ENCODE measurements at places on chromosomes 13 and 19. TPM values are rescaled to one million over a fixed set of nuclear protein-coding genes. Genes with fewer than 3 reads are reported as not detected.
A peak's percentile ranks its signal among the peaks of the same experiment; 100 is the strongest.

The IZUMO4 gene
- 15.2 TPM for total RNA-seq

The TTYH1 gene
- 0.19 TPM for total RNA-seq

The WDR62 gene
- 14.3 TPM for total RNA-seq

The UBA52 gene
- total RNA-seq, result 2,296 TPM

The ZNF14 gene
- total RNA-seq, result 9.2 TPM

The HIPK4 gene
- 0.09 TPM for total RNA-seq

The C13orf46 gene
- total RNA-seq, result 2.2 TPM

The ATP4A gene
- not detected for total RNA-seq

The PRODH2 gene
- total RNA-seq, result not detected

The MAP2K2 gene
- 108 TPM for total RNA-seq

The CARS2 gene
- 52.1 TPM for total RNA-seq

The FFAR2 gene
- total RNA-seq, result not detected

The TMC4 gene
- total RNA-seq, result 0.55 TPM

DNA sequence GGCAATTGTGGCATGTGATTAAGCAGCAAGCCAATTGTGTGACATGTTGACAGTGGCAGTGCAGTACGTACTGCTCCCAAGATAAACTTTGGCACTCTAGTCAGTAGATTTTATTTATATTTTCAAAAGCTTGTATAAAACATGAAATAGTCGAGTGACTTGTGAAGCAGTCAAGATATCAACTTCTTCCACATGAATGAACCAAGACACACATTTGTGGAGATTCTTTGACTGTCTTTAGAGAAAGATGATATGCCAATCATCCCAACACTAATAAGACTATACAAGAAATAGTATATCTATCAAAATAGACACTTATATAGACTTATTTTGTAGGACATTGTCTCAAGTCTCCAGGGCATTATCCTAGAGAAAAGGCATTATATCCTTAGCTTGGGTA lies 538.0 kb downstream of the DCT start:
- DNase-seq, result no peak

DNA sequence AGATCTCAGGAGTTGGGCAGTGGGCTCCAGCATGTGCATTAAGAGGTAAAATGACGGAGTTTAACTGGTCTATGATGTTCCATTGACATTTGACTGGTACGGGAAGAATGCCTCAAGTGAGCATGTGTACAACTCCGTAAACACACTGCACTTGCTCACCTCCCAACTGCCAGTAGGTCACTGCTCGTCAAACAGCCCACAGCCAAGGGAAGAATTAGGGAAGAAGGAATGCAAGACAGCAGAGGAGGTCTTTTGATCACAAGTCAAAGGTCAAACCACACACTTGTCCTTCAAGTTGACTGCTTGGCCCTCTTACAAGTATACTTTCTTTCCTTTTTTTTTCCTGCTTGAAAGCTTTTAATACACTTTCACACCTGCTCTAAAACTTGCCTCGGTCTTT lies 236.7 kb downstream of the B3GLCT start:
- no peak for DNase-seq

DNA sequence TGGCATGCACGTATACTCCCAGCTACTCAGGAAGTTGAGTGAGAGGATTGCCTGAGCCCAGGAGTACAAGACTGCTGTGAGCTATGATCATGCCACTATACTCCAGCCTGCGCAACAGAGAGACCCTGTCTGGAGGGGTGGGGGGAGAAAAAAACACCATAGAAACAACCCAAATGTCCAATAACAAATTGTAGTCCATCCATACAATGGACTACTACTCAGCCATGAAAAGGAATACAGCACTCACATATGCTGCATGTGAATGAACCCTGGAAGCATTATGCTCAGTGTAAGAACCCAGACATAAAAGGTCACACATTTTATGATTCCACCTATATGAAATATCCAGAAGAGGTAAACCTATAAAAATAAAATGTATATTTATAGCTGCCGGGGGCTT lies 42.3 kb downstream of the CD320 start:
- no peak for DNase-seq

DNA sequence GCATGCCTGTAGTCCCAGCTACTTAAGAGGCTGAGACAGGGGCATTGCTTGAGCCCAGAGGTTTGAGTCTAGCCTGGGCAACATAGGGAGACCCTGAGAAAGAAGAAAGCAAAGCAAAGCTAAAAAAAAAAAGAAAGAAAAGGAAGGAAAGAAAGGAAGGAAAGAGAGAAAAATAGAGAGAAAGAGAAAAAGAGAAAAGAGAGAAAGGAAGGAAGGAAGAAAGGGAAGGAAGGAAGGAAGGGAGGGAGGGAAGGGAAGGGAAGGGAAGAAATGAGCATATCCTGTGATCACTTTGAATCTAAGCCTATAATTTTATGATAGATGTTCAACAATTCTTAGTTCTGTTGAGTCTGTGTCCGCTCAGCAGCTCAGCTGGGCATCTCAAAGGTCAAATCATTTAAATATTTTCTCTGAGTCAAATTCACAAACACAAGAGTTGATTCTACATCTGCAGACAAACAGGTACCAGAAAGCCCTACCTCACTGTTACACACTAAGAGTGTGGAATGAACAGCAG lies 70.4 kb downstream of the SUCLA2 start:
- no peak for DNase-seq

- DNase-seq, result no peak
Observed at GRCh38 chr13:73433890-73434289, 375.1 kb downstream of the KLF5 start.

DNA sequence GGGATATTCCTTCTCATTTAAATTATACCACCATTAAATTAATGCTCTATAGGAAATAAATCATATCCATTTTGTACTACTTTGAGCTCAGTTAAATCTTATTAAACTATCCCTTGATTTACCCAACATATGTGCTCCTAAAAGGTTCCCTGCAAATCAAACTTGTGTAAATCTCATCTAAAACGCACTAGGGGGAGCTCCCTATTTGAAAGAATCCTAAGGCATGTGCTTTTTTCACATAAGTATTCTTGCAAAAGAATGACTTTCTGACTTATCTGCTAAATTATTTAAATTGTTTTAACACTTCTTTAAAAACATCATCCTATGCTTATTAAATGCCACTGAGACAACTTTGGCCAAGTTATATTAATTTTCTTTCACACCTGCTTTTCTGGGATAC lies 7.9 kb downstream of the INTS6 start:
- DNase-seq, result no peak

DNA sequence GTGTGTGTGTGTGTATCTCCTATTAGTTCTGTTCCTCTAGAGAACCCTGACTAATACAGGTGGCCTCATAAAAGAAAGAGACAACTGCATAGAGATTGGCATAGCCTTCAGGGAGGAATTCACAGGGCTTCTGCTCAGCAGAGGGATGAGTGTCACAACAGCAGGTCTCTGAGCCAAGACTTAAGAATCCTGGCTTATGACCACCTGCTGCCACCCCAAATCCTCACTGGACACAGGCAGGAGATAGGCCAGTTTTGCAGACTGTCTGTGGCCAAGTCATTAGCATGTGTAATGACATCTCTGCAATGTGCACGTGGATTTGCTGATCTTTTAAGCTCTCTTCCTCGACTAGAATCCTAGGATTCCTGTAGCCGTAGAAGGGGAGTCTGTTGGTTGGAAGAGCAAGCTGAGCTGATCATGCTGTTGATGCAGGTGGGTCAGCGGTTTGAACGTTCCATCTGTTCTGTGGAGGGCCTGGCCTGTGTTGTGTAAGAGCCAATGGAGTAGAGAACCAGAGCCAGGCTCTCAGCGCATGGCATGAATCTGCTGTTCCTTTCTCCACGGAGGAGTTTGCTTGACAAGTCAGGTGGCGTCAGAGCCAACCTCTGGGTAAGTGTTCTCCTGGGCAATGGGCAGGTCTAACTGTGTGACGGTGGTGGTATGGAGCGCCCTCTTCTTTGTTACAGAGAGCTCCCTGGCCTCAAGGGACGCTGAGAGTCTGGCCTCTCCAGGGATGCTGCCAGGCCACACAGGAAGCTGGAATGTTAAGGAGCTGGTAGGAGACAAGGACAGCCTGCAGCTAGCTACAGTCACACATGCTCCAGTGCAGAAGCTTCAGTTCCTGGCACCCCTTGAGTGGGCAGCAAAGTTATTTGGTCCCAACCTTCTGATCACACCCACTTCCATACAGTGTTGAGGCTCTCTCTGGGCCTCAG lies 503.1 kb downstream of the FOXO1 start:
- DNase-seq, result no peak

- DNase-seq, result peak; percentile 35
Observed at GRCh38 chr19:4969772-4970531, 1.0 kb downstream of the KDM4B start.

DNA sequence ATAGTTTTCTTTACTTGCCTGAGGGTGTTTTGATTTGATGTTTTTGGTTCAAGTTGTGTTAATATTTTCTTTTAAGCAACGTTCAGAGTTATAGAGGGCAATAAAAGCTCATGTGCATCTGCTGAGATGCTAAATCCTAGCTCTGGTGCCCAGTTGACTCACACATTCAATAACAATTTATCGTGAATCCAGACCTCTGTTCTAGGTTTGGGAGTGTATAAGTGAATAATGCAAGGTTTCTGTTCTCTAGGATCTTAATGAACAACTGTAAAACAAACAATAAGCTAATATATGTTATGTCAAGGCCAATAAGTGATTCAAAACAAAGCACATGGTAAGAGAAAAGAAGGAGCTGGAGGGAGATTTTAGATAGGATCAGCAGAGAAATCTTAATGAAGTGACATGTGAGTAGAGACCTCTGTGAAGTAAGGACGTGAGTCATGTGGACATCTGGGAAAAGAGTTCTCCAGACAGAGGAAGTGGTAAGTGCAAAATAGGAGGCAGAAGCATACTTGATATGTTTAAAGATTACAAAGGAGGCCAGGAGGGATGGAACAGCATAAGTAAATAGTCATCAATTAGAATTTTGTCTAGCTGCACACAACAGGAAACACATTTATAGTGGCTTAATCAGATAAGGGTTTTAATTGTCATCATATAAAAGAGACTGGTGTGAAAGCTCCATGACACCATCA lies 278.5 kb upstream of the HTR2A start:
- DNase-seq, result no peak

GRCh38 chr19:33818411-33818810 lies 21.7 kb downstream of the KCTD15 start:
- DNase-seq, result no peak

DNA sequence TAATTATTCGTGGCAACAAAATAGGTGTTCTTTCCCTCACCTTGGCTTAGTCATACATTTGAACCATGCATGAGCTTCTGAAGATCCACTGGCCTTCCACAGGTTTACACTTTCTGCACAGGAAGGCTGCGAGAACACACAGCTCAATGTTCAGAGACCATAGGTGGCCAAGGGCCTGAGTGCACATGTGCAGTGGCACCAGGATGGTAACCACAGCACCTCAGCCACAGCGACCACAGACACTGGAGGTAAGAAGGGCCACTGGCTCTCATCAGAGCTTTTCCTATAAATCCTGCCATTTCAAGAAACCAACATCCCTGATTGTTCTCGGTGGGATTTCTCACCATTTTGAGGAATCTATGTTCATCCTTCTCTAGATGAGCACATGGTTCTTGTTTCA lies 1.6 kb downstream of the DCLK1 start:
- DNase-seq, result no peak

- no peak for DNase-seq
Observed at GRCh38 chr13:79749984-79750551, 269.1 kb downstream of the NDFIP2 start.

DNA sequence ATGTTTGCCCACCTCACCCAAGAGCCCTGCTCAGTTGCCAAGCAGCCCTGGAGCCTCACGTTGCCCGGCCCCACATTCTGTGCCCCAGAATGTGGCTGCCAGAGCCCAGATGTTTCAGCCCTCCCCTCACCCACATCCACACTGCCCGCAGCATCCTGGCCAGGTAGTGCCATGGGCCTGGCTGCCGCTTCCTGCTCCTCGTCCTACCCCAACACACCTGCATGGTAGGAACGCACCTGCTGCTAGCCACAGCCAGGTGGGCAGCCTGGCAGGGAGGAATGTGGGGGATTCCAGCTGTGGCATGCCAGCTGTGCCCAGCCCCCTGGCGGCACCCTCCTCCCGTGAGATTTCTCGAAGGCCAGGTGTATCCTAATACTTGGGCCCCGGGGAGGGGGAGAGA lies 7.5 kb upstream of the NFIX start:
- no peak for DNase-seq

DNA sequence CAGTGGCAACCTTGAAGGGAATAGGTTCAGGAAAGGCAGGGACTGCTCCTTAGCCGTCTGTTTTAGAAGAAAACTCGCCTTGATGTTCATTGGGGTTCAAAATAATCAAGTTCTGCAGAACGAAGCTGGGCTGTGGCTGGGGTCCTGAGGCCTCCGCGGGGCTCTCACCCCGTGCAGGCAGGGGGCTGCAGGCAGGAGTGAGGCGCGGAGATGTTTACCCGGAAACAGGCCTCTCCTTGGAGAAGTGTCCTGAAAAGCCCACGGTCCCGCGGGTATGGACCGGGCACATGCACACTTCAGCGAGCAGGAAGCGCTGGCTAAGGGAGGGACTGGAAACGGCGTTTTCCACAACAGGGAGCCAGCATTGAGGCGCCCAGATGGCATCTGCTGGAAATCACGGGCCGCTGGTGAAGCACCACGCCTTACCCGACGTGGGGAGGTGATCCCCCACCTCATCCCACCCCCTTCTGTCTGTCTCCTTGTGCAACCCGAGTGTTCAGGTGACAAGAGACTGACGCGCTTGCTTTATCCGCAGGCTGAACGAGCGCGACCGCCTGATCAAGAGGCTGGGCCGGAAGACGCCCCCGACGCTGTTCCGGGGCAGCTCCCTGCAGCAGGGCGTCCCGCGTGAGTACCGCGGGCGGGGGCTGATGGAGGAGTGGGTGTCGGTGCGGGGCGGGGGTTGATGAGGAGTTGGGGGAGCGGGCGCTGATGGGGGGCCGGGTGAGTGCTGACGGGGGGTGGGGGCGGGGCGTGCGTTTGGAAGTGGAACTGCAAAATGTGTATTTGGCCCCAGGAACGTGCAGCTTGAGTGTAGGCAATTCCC lies 39.6 kb downstream of the SHISA2 start:
- peak; percentile 68 for DNase-seq

DNA sequence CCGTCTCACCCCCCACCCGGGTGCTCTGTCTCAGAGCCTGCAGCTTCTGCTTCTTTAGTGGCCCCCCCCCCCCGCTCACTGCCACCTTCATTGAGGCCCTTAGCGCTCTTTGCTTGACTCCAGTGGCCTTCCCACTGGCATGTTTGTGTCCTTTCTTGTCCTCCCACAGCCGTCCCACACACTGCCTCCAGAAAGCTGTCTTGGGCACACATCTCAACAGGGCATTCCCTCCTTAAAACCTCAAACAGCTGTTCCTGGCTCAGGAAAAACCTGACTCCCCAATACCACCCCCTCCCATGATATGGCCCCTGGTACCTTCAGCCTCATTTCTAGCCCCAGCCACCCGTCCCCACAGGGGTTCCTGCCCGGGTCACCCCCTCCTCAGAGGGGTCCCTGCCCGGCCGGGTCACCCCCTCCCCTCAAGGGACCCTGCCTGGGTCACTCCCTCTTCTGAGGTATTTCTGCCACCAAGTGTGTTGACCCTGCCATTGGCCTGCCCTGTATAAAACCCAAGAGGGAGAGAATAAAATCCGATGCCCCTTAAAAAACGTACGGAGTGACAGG lies 8.9 kb downstream of the B3GLCT start:
- no peak for DNase-seq

GRCh38 chr13:98746968-98747367 lies 5.5 kb downstream of the SLC15A1 start:
- no peak for DNase-seq
